Activated naive CD4-positive, alpha-beta T cell treated with anti-CD3 and anti-CD28 coated beads, Interleukin-2, amount 10 ng/mL, durations not matched to agents 7 days and 5 days (primary cell): ENCODE measurements at places on chromosomes 12 and 14.
A peak's percentile ranks its signal among the peaks of the same experiment; 100 is the strongest.

- peak; percentile 72 for DNase-seq
Observed at GRCh38 chr12:123131879-123132402, 18.9 kb downstream of the PITPNM2 start.

DNA sequence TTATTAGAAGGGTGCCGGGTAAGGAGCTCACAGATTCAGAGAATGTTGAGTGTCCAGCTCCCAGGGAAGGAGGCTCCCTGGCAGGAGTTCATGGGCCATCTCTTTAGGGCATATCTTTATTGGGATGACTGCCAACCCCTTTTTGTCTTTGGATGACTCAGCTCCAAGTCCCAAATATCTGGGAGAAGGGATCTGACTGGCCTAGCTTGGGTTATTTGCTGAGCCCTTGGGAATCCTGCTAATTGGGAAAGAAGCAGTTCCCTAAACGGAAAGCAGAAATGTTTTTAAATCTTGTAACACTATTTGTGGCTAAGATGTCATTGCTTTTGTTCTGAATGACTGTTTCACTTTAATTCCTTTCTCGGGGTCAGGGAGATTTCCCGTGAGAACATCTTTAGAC is 12.6 kb downstream of the DDX55 start:
- no peak for DNase-seq

DNA sequence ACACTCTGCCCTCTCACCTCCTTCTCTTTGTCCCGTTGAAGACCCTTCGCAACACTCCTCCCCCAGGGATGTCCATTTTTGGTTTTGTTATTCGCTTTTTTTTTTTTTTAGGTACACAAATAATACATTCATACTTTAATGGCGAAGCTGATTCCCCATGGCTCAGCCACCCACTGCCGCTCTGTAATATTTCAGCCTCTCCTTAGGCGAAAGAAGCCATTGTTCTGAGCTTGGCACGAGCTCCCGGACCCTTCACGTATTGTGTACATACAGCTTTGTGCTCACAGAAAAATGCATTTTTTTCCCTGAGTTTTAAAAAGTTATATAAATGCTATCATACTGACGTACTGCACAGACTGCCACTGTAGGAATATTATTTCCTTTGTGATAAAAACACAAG is 115.0 kb downstream of the TMEM132C start:
- no peak for DNase-seq

DNA sequence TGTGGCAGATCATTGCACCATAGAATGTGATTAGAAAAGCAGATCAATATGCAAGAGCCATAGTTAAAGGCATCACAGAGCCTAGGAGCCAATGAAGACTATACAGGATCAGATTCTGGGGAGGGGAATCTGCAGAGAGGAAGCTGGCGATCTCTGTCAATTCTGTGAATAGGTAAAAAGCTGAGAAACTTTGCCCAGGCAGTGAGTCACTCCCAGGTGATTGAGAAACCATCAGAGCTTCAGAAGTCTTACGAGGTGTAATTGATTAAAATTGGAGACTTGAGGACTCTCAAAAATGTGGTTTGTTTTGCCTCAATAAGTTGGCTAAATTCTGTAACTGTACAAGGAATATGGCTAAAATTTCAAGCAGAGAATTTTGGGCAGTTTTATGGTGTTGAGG is 41.7 kb upstream of the TSPAN11 start:
- DNase-seq = no peak

- no peak for DNase-seq
Observed at GRCh38 chr14:54893151-54893760, 9.4 kb downstream of the GCH1 start.

- DNase-seq = no peak
Observed at GRCh38 chr14:94062344-94062940, 18.6 kb downstream of the DDX24 start.

- no peak for DNase-seq
Observed at GRCh38 chr12:123139926-123140675, 10.8 kb downstream of the PITPNM2 start.

DNA sequence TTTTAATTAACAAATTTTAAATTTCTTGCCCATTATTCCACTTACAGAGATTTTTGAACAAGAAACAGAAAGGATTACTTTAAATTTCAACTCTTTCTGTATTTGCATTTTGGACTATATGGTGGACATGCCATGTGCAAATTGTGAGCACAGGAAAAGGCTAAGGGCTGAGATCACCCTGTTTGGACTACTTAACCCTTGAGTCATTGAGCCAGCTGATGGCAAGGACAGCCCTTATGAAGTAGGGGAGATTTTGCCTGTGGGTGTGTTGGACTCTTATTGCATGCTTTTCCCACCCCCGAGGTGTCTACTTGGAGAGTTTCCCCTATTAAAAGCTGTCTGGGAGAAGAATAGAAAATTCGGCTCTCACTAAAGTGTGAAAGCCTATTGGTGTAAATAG is 17.2 kb downstream of the DERA start:
- DNase-seq = no peak

DNA sequence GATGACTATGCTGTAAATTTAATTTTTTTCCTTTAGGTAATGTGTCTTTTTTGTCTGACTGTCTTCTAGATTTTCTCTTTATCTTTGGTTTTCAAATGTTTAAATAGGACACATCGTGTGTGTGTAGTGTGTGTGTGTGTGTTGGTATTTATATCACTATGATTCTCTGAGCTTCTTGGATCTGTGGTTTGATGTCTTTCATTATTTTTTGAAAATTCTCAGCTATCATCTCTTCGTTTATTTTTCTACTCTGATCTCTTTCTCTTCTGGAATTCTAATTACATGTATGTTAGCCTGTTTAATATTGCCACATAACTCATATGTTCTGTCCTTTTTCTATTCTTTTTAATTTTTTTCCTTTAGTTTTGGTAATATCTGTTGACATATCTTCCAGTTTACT is 73.5 kb upstream of the OR10AD1 start:
- DNase-seq = no peak

DNA sequence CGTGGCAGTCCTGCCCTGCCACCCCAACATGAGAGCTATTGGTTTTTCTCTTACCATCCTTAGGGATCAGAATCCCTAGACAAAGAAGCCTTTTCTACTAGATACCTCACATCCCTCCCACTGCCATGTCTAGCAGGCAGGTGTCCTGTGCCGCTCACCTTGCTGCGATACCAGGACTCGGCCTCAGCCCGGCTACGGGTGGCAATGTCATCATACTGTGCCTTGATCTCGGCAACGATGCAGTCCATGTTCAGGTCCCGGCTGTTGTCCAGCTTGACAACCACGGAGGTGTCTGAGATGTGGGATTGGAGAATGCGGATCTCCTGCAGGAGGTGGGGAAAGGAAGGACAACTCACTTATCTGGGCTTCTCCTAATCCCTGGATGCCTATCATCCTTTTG is 4.5 kb downstream of the KRT83 start:
- DNase-seq = peak; percentile 4

- DNase-seq = no peak
Observed at GRCh38 chr12:64237382-64237781, 15.3 kb upstream of the KICS2 start.

DNA sequence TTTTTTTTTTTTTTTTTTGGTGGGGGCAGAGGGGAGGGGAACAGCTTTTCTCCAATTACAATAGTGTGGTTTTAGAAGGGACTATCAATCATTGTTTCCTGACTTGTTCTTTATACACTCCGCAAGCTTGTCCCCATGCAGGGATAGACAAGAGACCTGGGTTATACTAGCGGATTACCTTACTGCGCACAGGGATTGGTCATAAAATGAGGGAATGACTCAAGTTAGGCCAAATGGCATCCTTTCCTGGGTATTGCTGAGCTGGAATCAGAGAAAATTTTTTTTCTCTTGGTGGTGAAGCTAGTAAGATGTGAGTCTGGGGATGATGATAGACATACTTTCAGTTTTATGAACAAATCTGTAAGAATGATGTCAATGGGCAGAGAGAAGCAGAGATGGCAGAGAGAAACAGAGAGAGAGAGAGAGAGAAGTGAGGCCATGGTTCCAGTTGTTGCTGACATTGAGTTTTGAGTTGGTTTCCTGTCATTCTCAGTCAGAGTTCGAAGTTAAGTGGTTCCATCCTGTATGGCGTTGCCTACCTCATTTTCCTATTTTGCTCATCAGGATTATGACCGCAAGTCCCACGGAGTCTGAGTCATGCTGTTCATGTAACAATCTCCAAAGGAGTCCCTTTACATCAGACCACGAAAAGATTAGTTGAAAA is 59.1 kb upstream of the OTOGL start:
- no peak for DNase-seq

DNA sequence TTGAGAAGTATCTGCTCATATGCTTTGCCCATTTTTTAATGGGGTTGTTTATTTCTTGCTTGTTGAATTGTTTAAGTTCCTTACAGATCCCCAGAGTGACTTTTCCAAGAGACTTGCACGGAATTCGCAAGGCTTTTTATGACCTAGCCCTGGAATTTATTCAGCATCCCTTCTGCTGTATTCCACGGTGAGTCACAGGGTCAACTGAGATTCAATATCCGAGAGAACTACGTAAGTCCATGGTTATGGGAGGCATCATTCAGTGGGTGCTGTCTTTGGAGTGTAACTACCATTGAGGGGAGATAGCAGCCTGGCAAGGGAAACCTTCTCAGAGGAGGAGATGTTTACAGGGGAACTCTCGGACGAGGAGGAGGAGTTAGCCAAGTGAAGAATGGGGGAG is 20.9 kb upstream of the GPRC5A start:
- no peak for DNase-seq

DNA sequence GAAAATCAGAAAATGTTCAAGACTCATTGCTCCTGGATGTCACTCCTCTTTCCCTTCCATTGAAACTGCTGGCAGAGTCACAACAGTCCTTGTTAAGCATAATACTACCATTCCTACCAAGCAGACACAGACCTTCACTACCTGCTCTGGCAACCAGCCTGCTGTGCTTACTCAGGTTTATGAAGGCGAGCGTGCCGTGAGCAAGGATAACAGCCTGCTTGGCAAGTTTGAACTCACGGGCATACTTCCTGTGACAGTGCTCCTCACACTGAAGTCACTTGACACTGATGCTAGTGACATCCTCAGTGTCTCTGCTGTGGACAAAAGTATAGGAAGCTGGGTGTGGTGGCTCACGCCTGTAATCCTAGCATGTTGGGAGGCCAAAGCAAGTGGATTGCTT is 15.7 kb upstream of the PHETA1 start:
- no peak for DNase-seq

GRCh38 chr12:105897311-105897725 is 241.4 kb downstream of the NUAK1 start:
- no peak for DNase-seq

GRCh38 chr14:92684801-92685560 is 63.4 kb downstream of the LGMN start:
- no peak for DNase-seq

DNA sequence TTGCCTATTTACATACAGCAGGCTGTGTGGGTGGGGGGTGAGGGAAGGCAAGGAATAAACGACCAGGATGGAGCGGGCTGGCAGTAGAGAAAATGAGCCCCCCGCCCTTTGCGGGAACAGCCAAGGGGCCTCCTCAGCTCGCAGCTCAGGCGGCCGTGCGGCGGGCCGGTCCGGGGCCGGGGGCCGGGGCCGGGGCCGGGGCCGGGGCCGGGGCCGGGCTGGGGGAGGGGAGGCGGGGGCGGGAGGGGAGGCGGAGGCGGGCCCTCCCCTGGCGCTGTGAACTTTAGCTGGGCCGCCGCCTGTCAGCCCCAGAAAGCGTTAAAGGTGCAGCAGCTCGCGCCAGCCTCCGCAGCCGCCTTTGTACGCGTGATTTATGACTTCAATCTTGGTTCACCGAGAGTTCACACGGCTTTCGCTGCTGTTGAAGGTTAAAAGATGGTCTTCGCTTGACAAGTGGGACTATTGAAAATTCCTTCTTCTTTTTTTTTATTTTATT is 28.8 kb downstream of the HOXC4 start:
- DNase-seq = peak; percentile 66

- DNase-seq = no peak
Observed at GRCh38 chr12:91920741-91921140, 224.9 kb downstream of the BTG1 start.

DNA sequence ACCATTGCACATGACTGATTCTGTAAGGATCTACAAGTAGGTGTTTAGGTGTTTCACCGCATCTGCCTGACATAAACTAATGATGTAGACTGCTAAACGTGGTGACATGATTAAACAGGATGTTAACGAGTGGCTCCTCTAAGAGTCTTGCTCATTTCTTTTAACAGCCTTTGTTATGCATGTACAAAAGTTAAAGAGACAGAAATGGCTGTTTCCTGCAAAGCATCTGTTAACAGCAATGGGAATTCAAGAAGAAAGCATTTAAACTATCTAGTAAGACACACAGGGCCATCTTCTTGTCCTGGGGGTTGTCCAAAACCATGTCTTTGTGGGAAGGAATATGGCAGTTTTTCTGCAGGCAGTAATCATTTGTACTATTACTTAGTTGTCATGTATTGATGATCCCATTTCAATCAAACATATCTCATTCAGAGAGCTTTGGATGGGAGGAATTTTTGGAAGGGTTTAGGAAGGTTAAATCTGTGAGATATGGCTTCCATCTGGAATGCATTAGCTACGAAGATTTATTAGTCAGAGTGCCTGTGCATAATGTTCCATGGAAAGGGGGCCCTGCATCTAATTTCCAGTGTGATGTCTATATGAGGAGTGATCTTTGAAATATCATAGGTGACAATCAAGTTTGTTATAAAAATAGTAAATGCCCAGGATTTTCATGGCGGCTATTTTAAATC is 495.1 kb downstream of the EGLN3 start:
- DNase-seq = no peak

DNA sequence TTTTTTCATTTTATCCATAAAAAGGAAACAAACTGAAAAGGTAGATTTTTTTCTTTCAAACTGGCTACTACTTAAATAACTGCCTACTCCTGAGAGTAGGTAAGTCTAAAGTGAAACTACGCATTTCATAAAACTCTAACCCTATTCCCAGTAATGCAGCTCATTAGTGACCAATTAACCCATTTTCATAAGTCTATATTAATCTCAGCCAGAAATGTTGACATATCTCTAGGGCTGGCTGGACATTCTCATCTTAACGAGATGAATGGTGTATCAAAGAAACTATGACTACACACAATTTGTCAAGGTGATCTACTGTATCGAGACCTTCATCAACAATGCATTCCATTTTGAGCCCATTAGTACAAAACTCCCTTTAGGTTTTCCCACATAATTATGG is 57.2 kb downstream of the EPS8 start:
- no peak for DNase-seq

DNA sequence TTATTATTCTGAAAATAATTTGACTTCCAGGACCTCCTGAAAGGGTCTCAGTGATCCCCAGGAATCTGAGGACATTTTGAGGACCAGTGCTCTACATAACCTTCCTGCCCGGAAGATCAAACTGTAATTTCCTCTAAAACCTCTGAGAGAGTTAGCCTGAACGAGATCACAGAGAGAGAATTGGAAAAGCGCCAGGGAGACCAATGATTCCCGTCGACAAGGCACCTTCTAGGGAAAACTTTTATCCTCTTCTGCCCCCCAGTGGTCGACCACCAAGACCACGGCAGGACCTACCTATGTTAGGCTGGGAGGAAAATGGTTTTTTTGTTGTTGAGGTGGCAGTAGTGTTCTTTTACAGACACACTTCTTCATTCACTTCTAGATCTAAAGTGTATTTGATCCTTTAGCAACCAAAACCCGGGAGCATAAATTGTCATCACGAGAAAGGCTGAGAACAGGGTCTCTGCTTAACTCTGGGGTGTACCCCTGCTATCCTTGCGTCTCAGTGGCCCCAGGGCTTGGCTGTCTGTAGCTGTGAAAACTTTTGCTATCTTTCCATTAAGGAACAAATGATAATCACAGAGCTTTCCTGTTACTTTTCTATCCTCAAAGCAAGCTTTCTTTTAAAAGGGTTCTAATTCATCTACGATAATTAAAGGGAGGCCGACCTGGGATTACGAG is 62.9 kb upstream of the NID2 start:
- peak; percentile 56 for DNase-seq
